ENCODE measurements at places on chromosomes 1 and 21.

DNA sequence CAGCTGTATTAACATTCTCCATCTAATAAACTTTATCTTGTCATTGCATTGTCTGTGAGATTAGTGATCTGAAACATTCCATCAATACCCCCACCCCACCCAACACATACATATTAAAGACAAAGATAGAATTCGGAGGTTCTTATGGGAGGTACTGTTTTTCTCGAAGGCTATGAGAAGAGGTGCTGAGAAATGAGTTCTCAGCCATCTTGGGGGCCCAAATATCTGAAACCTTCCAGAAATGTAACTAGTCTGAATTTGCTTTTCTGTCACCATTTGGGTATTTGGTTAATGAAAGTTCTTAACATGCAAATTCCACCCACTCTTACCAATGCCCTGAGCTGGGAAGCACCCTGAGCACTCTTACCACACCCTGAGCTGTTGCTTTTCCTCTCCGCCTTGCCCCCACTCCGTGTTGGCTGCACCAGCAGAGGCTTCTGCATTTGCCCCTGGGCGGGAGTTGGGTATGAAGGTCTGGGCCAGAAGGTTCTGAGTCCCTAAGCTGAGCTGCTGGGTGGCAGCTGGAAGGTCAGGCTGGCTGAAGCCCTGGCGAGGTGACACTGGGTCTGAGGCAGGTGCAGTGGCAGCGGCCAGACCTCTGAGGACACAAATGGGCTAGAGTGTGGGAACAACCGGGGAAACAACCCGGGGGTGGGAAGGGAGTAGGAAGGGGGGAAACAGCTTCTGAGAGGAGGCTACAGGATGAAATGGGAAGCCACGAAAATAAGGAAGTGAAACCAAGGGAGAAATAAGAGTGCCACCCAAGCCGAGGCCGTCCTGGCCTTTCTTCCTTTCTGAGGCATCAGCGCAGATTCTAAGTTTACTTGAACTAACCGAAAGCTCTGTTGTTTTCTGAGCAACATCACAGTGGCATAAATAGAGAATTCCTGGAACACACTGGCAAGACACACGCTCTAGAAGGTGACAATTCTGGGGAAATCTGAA, 26.3 kb upstream of the IER5 start:
- DNase-seq = no peak

GRCh38 chr21:41142051-41142795, 25.7 kb upstream of the BACE2 start:
- DNase-seq = no peak

GRCh38 chr1:208423526-208423925, 179.3 kb upstream of the PLXNA2 start:
- DNase-seq = no peak

GRCh38 chr1:201109651-201110050, 2.6 kb downstream of the CACNA1S start:
- DNase-seq = no peak

DNA sequence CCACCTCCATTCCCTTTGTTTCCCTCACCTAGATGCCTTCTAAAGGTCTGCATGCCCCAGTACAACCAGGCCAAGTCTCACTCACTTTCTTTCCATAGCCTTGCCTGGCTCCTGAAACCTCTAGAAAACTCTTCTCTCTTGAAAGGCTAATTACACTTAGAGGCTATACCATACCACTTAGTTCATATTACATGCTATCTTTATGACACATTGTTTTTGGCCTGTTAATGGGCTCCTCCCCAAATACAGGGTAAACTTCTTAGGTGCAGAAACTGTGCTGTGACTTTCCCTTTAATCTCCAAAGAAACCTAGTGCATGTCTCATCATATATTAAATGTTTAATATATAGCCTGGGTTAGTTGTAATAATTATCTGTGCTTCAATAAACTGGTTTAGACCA, 56.6 kb upstream of the C1orf105 start:
- DNase-seq = no peak

DNA sequence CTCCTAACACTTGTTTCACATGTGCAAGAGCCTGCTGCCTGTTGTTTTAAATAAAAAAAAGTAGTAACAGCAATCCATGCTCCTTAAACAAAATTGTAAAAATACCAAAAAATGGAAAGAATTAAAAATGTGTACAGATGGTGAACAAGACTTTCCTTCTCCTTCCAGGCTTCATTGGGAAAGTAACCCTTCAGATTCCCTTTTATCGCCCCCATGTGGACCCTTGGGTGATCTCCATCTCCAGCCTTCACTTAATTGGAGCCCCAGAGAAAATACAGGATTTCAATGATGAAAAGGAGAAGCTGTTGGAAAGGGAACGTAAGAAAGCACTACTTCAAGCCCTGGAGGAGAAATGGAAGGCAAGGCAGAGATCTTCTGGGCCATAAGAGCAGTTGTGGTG, 14.2 kb downstream of the VPS13D start:
- no peak for DNase-seq

- DNase-seq = no peak
These were observed 51.1 kb downstream of the LRRC8D start for GRCh38 chr1:89871768-89872473.

DNA sequence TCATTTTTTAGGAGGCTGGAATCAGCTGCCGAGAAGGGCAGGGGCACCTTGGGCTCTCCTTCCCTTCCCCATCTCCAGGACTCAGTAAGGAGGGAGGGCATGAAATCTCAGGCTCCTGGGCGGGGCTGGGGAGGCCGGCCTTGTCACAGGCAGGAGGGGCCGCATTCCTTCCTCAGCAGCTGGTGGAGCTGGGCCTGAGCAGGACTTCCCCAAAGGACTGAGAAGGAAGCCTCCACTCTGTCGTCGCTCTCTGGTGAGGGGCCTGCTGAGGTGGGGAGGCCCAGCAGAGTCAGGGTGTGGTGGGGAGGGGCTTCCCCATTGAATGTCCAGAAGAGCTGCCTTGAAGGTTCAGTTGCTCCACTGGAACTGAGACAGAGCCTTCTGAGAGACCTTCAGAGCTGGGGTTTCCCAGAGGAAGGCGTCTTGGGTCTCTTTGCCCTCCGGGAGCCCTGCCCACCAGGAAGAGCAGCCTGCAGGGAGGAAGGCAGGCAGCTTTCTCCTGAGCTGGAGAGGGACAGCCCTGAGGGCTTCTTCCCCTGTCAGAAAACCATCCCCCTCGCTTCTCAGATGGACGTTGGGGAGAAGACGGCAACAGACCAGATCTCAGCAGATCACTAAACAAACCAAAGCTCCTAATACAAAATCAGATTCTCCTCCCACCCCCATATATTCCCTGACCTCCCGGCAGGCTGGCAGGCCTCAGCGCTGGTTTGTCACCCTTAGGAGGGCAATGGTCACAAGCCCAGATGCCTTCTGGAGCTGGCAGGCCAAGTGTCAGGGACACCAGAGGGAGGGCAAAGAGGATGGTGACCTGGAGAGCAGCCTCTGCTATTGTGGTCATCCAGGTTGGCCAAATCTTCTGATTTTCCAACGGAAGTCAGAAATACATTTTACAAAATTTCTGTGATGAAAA, 10.7 kb downstream of the KCNA10 start:
- DNase-seq = no peak

DNA sequence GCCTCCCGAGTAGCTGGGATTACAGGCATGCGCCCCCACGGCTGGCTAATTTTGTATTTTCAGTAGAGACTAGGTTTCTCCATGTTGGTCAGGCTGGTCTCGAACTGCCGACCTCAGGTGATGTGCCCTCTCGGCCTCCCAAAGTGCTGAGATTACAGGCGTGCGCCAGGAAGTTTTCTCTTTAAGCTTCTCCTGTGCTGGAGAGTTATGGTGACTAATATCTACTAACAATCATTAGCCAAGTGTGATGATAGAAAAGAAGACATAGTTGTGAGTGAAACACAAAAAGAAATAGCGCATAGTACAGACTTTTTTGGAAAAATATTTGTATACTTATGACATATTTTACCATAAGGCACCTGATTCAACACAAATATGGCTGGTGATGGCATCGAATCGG, 56.5 kb downstream of the SETD4 start:
- DNase-seq = no peak

- DNase-seq = no peak
These were observed 51.2 kb downstream of the SLC45A1 start for GRCh38 chr1:8368956-8369639.

- no peak for DNase-seq
These were observed 9.8 kb downstream of the RGS8 start for GRCh38 chr1:182674346-182675246.

- peak; percentile 50 for DNase-seq
These were observed 3.9 kb upstream of the DENND2D start for GRCh38 chr1:111204201-111204982.

- no peak for DNase-seq
These were observed 16.2 kb downstream of the WDR47 start for GRCh38 chr1:109025694-109026093.

DNA sequence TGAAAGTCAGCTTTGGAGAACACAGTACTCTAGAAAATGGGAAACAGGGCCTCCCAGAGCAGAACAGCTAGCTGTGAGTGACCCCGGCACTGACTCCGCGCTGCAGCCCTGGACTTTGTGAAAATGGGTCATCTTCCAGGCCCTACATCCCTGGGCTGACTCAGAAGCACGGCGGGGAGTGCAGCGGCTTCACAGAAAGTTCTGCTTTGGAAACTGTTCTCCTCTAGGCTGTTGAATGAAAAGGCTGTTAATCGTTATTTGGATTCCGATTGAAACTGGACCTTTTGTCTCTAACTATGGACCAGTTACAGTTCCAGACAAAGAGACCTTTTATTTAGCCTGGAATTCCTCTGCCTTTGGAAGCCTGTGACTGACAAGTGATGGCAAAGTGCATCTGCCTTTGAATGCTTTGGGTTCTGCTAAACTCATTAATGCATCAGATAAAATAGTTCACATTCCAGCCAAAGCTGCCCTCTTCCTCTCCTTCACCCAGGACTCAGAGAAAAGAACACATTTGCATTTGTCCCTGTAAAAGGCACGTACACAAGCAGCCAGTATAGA, 144.9 kb upstream of the HOOK1 start:
- no peak for DNase-seq

- DNase-seq = no peak
These were observed 633.4 kb upstream of the CXADR start for GRCh38 chr21:16879479-16879878.

DNA sequence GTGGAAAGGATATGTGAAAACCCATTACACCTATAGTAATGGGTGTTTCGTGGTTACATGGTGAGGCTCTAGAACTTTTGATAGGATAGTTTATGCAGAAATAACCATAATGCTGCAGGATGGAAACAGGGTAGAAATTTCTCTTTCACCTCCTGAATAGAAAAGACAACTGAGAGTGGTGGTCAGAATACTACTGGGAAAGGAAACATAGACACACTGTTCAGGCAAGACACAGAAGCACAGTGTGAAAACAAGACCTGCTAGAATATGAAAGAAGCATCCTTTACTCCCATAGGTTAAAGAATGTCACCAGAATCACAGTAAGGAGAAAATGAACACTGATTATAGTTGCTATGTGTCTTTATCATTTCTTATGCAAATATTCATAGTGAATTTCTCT, 496.6 kb downstream of the DPYD start:
- no peak for DNase-seq

DNA sequence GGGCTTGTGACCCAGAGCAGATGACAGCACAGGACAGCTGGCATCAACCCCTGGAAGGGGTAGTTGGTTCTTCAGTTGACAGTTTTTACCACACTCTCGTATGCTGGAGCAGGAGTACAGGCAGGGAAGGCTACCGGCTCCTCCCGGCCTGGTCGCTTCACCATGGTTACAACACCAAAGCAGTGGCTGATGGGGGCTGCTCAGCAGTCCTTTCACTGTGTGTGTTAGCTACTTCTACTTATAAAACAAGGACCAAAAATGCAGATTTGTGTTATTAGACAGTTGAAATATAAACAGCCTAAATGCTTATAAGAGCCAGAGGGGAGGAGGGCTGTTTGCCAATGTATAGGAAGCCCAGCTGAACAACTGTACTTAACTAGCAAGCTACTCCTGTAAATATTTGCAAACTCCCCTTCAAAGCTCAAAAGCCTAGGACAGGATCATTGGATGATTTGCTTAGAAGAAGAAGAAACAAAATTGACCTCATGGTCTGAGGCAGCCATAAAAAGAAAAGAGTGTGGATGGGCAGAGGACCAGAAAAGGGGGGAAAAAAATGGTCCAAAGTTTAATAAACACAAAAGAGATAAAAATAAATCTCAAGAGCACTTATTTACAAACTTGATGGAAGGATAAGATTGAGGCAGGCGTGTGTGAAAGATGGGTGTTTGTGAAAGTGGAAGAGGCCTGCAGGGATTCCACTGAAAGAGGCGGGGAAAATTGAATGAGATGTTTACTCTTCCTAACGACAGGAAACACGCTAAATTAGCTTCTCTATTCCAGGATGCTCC, 57.1 kb downstream of the TGFB2 start:
- DNase-seq = no peak

DNA sequence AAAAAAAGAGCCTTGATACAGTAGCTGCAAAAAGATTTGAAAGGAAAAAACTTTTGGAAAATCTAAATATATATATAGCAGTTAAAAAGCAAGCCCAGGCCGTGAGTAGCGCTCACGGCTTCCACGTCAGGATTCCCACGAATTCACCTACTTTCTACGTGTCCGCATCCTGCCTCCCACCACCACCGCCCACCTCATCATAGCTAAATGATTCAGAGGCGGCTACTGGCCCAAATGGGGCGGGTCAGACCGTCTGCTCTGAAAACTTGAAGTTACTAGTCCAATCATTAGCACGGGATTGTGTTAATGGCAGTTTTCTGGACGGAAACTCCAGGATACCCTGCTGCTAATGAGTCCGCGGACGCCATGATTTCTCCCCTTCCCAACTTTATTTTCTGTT, 1.3 kb upstream of the CCSAP start:
- DNase-seq = no peak

GRCh38 chr1:204445860-204446412, 34.3 kb upstream of the PPP1R15B start:
- DNase-seq = peak; percentile 27

- no peak for DNase-seq
These were observed 312.9 kb downstream of the RRAGC start for GRCh38 chr1:38546636-38547035.

DNA sequence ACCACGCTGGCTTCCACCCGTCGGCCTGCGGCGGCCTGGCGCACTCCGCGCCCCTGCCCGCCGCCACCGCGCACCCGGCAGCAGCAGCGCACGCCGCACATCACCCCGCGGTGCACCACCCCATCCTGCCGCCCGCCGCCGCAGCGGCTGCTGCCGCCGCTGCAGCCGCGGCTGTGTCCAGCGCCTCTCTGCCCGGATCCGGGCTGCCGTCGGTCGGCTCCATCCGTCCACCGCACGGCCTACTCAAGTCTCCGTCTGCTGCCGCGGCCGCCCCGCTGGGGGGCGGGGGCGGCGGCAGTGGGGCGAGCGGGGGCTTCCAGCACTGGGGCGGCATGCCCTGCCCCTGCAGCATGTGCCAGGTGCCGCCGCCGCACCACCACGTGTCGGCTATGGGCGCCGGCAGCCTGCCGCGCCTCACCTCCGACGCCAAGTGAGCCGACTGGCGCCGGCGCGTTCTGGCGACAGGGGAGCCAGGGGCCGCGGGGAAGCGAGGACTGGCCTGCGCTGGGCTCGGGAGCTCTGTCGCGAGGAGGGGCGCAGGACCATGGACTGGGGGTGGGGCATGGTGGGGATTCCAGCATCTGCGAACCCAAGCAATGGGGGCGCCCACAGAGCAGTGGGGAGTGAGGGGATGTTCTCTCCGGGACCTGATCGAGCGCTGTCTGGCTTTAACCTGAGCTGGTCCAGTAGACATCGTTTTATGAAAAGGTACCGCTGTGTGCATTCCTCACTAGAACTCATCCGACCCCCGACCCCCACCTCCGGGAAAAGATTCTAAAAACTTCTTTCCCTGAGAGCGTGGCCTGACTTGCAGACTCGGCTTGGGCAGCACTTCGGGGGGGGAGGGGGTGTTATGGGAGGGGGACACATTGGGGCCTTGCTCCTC, 1.9 kb downstream of the OLIG2 start:
- DNase-seq = no peak

- DNase-seq = peak; percentile 63
These were observed at the start of gene IFI16 for GRCh38 chr1:159009704-159010361. IFI16 (plus strand) TSS chr1:159009907; CDS start chr1:159014681, 4,774 bp downstream.

Measured in T-helper 2 cell (primary cell).